ENCODE measurements at places on chromosomes 3 and 15. TPM values are rescaled to one million over a fixed set of nuclear protein-coding genes. Genes with fewer than 3 reads are reported as not detected.

GRCh38 chr15:43249699-43250203, 17.0 kb downstream of the TGM5 start:
- peaks cover 8% of the 10 kb centered on the region for H3K27me3 ChIP-seq
- no peak overlapping the region for H3K4me3 ChIP-seq

GRCh38 chr3:22951910-22952309, 251.2 kb upstream of the UBE2E2 start:
- H3K4me3 ChIP-seq: no peak overlapping the region
- no peaks in the 10 kb centered on the region for H3K27me3 ChIP-seq
- H3K4me1 ChIP-seq: no peaks in the 10 kb centered on the region
- no peaks in the 10 kb centered on the region for H3K36me3 ChIP-seq

DNA sequence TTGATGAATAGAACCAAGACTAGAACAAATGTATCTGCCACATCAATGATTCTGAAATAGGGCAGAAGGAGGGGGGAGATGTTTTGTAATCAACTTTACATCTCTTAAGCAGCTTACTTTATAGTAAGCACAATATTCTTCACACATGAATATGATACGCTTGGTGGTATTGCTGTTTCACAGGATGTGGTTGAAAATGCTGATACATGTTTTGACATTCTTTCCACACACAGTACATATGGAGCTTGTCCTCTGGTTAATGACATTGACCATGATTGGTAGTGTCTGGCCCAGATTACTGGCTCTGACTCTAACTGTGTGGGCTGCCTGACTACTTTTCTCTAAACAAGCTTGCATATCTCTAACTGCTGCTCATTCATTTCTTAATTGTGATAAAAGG, 168.9 kb downstream of the KLHL25 start:
- H3K27ac ChIP-seq: peak overlapping the region; percentile 87
- H3K27me3 ChIP-seq: no peaks in the 10 kb centered on the region
- H3K4me3 ChIP-seq: peak overlapping the region; percentile 33
- DNase-seq: peak; percentile 65

GRCh38 chr3:72009851-72010443, 225.0 kb upstream of the PROK2 start:
- H3K4me1 ChIP-seq: peaks cover 17% of the 10 kb centered on the region
- no peak overlapping the region for H3K4me3 ChIP-seq
- H3K27me3 ChIP-seq: peaks cover 12% of the 10 kb centered on the region
- DNase-seq: peak; percentile 64

The CD86 gene
- 1.7 TPM for total RNA-seq

The TMOD2 gene
- total RNA-seq: 6.7 TPM

The SLC9C1 gene
- total RNA-seq: not detected
